ENCODE measurements at places on chromosomes 7 and 10.

DNA sequence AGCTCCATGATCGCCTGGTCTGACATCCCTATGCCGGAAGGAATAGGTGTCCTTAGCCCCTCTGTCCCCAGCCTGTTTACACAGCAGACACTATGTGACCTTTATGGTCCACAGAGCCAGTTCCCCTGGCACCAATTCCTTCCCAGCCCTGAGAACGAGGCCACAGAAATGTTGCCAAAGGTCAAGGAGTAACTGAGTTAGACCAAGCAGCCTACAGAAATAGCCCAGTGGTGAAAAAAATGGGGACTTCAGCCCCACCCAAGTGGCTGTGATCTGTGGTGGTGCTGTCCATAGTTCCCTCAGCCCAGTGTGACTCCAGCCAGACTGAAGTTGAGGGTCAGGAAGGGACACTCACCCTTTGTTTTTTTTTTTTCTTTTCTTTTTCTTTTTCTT is 2.5 kb downstream of the PGAM2 start:
- no peak for DNase-seq

DNA sequence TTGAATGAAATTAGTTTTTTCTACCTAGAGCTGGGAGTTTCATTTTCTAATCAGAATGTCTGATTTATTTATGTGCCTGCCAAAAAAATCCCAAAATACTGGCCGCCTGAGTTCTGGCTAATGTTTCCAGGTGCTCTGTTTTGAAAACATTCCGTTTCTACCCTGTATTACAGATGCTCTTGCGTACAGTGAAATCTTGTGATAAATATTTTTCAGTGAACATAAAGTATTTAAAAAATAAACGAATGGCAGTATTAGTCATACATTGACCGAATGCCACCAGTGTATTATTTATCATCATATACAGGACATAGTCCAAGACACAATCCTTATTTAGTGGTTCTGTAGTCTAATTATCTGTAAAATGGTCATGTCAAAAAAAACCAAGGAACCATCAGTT is 102.8 kb downstream of the KAT6B start:
- DNase-seq = no peak

GRCh38 chr10:46308666-46309450 is 22.1 kb downstream of the ANTXRL start:
- no peak for DNase-seq

- no peak for DNase-seq
Measured at GRCh38 chr10:16612115-16612980, 90.7 kb upstream of the C1QL3 start.

DNA sequence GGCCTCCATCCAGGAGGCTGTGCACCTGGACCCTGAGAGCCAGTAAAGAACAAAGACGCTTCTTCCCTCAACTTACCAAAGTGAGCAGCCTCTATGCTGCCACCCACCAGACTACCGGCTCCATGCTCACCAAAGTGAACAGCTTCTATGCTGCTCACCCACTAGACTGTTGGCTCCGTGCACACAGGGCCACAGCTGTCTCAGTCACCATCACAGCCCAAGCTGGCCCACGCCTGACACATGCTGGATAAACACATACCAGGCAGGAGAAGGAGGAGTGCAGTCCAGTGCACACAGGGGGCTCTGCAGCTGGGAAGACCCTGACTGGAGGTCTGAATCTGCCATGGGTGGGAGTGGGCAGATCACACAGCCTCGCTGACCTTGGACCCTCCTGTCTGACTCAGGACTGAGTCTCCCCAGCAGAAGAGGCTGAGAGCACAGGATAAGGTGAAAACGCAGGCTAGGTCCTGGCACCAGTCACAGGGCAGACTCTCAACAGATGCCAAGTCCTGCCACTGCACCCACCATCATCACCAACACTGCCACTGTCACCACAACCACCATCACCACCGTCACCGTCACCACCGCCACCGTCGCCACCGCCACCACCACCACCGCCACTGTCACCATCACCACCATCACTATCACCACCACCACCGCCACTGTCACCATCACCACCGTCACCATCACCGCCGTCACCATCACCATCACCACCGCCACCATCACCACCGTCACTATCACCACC is 130.9 kb downstream of the MAD1L1 start:
- no peak for DNase-seq

DNA sequence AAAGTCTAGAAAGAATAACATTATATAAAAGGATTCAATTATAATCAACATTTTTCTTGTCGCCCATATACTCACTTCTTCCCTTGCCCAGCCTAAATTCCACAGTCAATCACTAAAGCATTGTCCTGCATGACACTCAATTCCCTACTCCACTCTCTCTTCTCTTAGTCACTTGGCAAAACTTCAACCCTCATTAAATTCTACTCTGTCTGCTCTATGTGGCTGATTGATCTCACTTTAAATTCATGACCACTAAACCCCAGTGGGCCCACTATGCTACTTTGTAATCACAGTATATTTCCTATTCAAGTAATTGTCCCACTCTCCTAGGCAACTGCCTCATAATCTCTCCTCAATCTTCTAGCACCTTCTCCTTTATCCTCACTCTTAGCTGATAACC is 54.1 kb downstream of the MTERF1 start:
- no peak for DNase-seq

GRCh38 chr10:84194424-84195043 is at the start of gene CDHR1:
TSS of gene CDHR1 (plus strand) at chr10:84194537. CDS start at chr10:84194761, 224 bp downstream.
- peak; percentile 75 for DNase-seq

DNA sequence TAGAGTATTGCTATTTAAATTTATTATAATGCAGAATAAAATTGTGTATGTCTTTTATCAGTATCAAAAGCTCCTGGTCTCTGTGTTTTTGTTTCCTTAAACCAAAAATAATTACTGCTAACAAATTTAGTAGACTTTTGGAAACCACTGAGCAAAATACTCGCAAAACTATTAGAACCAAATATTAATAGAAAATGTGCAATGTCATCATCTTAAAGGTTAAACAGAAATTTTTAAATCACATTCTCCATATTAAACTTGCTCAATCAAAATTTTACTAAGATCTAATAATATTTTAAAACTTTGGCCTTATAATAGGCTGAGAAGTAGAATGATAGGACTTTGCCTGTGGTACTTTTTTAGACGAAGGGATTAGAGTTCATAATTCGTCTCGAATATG is 48.4 kb downstream of the AASS start:
- DNase-seq = no peak

Measured in head of caudate nucleus (tissue), 42 donors.